Transverse colon (tissue), 4 donors: ENCODE measurements at places on chromosomes 11 and 22. TPM values are rescaled to one million over a fixed set of nuclear protein-coding genes. Genes with fewer than 3 reads are reported as not detected.

The MUC2 gene
- 910 TPM for total RNA-seq

The POU2AF1 gene
- 2.0 TPM for total RNA-seq

The ANO9 gene
- total RNA-seq = 117 TPM

DNA sequence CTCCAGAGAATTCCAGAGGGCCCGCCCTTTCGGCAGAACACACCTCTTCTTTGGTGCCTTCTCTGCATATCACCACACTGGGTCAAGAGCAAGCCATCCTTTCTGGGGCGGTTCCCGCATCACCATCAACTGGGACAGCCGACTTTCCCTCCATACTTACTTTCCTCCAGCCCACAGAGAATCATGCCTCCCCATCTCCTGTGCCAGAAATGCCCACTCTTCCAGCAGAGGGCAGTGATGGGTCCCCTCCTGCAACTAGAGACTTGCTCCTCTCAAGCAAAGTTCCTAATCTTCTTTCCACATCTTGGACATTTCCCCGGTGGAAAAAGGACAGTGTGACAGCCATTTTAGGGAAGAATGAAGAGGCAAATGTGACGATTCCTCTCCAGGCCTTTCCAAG is 157.7 kb downstream of the C11orf91 start:
- H3K4me1 ChIP-seq = no peaks in the 10 kb centered on the region
- no peaks in the 10 kb centered on the region for H3K36me3 ChIP-seq
- DNase-seq = peak; percentile 44
- H3K4me3 ChIP-seq = no peak overlapping the region
- H3K27ac ChIP-seq = no peak overlapping the region
- H3K27me3 ChIP-seq = peaks cover 13% of the 10 kb centered on the region

GRCh38 chr11:68282141-68282860 is 10.5 kb upstream of the C11orf24 start:
- H3K27me3 ChIP-seq = no peaks in the 10 kb centered on the region
- no peak for DNase-seq
- no peaks in the 10 kb centered on the region for H3K4me1 ChIP-seq

DNA sequence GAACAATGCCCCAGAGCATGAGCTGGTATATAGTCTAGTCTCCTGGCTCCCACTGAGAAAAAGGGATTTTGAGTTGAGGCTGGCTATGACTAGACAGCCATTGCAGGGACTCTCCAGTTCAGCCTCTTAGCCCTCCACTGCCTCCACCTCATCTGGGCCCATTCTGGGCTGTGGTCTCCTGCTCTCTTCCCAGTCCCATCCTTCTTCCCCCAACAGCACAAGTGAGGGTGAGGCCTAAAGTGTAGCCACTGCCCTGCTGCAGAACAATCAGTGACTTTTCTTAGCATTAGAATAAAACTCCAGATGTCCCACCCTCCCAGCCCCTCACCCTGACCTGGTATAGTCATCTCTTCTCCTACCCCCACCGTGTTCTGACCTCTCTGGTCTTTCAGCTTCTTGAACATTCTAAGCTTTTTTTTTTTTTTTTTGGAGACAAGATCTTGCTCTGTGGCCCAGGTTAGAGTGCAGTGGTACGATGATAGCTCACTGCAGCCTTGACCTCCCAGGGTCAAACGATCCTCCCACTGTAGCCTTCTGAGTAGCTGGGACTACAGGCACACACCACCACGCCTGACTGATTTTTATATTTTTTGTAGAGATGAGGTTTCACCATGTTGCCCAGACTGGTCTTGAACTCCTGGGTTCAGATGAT is 4.3 kb downstream of the MED15 start:
- H3K27ac ChIP-seq = peak overlapping the region; percentile 98
- DNase-seq = no peak
- H3K27me3 ChIP-seq = no peaks in the 10 kb centered on the region
- no peaks in the 10 kb centered on the region for H3K36me3 ChIP-seq

The MEI1 gene
- total RNA-seq = 20.5 TPM
